ENCODE measurements at places on chromosomes 11 and 22.

DNA sequence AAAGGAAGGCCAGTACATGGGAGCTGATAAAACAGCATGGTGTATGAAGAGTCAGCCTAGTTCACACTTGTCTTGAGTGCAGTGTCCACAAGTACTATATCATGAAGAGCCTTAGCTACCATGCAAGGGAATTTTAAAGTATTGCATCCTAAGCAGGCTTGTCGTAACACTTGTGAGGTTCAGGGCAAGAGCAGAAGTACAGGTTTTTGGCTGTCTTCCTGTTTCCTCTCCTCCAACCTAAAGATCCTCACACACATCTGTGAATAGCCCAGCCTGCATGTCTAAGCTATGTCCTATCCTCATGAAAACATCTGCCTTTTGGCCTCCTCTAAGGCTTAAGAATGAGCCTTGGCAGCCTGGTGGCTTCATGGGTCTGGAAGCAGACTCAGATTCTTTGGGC is 34.6 kb upstream of the TMEM123 start:
- DNase-seq = no peak

- DNase-seq = no peak
Observed at GRCh38 chr11:76148941-76149613, 57.2 kb downstream of the WNT11 start.

GRCh38 chr22:17990147-17990546 is 34.2 kb downstream of the MICAL3 start:
- DNase-seq = no peak

DNA sequence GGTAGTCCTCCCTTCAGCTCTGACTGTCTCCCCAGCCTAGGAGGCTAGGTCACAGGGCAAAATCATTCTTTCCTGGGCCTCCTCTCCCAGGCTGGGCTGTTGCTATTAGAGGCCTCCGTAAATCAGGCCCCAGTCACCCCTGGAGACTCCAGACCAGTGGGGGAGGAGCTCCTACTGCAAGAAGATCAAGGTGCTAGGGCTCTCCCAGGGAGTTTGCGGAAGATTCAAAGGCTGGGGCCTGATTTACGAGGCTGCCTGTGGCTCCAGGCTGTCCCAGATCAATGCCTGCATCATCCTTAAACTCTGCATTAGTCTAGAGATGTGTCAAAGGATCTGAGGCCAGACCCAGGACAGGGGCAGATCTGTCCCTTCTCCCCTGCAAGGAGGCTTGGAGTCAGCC is 346.2 kb downstream of the TENM4 start:
- DNase-seq = no peak

GRCh38 chr22:30876915-30877553 is 91.5 kb downstream of the MORC2 start:
- no peak for DNase-seq

DNA sequence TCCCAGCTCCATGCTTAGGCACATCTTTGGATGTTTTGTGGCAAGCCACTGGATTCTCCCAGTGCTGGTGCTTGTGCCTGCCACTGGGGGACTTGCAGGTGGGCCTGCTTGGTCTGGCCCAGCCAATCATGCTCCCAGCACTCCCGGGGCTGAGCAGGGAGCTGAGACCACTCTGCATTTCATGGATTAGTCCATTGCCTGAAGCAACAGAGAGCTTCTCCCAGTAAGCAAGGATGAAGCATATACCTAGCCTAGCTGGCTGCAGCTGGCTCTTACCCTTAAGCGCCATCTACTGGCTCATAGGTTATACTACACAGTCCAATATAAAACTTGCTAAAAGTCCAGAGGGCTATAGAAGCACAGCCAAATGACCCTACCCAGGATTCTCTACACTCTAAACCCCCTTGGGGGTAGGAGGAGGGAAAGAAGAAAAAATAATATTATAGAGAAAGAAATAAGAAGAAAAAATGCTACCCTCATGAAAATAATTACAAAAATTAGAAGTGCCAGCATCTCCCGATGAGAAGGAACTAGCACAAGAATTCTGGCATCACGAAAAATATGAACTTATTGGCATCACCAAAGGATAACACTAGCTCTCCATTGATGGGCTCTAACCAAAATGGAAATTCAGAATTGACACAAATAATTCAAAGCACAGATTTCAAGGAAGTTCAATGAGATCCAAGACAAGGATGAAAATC is 275.3 kb downstream of the C11orf87 start:
- DNase-seq = no peak

DNA sequence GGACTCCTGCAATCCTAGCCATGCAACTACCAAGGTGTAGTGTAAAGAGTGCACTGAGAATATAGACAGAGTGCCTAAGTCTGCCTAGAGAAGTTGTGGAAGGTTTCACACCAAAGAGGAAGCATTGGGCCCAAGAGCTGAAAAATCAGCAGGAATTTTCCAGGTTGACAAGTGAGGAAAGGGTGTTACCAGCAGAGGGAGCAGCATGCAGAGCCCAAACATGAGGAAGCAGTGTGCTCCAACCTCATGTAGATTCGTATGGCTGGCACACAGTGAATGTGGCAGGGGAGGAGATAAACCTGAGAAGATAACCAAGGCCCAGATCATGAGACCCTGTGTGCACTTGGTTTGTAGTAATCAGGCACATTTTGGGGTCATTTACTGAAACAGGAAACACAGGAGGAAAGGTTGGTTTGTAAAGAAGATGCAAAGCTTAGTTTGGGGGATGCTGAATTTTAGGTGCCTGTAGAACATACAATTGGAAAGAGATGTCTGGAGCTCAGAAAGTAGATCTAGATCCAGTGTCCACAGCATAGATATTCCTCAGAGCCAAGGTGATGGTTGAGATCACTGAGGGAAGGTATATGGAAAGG is 1.7 kb downstream of the HPX start:
- DNase-seq = no peak

DNA sequence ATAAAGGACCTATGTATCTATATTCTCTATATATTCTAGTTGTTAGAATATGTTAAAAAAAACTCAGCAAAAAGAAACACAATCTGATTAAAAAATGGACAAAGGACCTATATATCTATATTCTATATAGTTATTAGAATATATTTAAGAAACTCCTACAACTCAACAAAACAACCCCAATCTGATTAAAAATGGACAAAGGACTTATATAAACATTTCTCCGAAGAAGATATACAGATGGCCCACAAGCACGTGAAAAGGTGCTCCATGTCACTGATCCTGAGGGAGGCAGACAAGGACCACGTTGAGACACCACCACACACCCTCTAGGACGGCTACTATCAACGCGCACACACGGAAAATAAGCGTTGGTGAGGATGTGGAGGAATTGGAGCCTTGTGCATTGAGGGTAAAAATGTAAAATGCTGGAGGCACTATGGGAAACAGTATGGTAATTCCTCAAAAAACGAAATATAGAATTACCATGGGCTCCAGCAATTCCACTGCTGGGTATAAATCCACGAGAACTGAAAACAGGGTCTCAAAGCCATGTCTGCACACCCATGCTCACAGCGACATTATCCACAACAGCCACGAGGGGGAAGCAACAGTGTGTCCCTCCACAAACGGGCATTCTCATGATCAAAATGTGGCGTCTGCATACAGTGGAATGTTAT is 22.7 kb downstream of the YPEL1 start:
- peak; percentile 12 for DNase-seq

DNA sequence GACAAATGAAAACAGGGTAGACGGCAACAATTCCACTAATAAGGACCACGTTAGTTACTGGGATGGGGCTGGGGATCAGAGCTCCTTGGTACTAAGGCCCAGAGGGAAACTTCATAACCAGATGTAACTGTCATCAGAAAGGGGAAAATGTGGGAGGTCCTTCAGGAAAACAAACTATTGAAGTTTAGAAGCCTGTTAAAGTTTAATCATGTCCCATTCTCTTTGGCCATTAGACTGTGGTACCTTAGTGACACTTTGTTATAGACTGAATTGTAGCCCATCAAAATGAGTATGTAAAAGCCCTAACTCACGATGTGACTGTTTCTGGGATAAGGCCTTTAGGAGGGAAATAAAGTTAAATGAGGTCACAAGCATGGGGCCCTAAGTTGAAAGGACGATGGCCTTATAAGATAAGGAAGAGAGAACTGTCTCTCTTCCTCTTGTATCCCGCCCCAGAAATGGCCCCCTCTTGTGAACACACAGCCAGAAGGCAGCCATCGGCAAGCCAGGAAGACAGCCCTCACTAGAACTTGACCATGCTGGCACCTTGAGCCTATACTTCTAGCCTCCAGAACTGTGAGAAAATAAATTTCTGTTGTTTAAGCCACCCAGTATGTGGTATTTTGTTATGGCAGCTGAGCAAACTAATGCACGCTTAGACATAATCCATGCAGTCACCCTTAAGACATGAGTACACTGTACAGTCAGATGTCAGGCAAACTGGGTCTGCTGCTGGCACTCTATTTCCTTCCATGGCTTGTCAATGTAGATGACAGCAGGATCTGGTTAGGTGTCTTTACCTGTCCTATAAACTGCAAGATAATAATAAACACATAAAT is 26.9 kb upstream of the USP47 start:
- DNase-seq = no peak

DNA sequence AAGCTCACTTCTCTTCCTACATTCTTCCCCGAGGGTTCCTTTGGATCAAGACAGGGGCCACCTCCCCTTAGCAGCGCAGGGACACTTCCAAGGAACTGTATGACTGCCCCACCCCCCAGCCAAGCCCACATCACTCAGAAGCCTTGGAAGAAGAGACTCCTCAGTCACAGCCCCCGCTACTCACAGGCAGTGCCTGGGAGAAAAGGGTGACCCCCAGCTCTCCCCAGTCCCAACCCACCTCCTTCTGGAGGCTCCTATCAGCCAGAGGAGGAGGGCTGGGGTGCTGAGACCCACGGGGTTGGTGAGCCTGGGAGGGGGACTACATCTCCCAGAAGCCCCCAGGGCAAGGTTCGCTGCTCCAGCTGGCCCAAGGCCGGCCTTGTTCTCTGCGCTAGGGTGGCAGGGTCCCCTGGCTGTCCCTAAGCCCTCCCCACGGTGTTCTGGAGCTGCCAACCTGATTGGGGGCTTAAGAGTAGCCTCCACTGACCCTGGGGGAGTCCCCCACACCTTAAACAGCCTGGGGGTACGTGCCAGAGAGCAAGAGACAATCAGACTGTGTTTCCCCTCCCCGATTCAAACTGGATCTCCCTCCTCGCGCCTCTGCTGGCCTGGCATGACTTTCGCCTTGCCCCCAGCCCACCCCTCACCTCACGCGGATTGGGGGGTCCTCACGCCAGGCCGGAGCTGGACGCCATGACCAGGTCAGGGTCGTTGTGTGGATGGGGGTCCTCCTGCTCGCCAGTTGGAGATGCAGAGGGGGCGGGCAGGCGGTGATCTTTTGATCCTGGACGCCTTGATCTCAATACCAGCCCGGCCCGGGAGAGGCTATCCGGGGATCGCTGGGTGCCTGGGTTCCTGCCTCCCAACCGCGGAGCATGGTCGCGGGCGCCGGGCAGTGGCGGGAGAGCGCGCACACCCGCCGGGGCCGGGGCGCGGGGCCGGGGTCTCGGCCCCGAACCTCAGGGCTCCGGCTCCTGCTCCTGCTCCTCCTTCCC is 838 bp downstream of the BCL9L start:
- DNase-seq = no peak
